ENCODE measurements at places on chromosomes 12 and 14.

GRCh38 chr14:89247457-89248122 lies 169.4 kb downstream of the FOXN3 start:
- no peak for DNase-seq

DNA sequence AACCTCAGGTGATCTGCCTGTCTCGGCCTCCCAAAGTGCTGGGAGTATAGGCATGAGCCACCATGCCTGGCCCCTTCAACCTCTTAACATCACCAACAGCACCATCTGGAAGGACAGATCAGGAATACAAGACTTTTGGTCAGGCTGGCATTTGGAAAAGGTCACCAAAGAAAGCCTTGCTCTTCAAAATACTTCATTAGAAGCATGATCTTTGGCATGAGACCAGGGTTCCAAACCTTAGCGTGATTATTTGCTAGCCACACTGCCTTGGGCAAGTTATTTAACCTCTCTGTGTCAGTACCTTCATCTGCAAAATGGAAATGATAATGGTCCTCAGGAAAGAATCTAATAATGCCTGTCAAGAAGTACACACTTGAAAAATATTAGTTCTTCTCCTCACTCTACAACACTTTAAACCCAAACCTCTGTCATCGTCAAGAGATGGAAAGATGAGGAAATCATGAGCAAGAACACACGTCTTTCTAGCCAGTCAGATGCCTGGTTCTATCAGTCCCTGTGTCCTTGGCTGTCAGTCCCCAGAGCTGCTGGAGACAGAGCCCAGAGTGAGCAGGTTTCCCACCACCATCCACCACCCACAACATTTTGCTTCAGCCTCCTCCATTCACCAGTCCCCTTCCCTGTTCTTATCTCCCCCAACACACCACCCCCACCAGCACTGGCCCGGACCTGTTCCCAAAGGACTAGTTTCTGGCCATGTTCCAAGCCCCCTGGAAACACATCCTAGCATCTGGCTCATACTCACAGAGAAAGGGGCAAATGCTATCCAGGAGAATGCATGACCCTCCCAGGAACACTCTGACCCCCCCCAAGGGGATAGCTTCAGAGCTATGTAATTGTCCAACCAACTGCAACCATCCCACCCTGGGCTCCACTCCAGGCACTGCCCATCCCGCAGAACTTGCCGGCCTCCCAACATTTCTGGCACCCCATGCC lies 2.0 kb downstream of the ADCY6 start:
- no peak for DNase-seq

DNA sequence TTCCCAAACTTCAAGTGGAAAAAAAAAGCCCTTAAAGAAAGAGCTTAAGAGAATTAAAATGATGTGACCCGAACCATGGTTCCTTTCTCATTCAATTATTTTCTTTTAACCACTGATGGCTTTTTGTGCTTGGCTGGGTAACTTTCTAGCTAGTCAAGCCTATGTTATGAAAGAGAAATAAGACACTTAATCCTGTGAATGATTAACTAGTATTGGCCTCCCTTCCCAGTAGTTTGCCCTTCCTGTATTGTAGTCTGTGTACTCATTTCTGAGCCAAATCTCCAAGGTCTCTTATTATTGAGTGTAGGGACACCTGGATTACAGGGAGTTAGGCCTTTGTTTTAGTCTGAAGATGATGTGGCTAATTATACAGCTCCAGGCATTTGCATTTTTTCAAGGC lies 353.0 kb downstream of the RAD51B start:
- DNase-seq, result no peak

DNA sequence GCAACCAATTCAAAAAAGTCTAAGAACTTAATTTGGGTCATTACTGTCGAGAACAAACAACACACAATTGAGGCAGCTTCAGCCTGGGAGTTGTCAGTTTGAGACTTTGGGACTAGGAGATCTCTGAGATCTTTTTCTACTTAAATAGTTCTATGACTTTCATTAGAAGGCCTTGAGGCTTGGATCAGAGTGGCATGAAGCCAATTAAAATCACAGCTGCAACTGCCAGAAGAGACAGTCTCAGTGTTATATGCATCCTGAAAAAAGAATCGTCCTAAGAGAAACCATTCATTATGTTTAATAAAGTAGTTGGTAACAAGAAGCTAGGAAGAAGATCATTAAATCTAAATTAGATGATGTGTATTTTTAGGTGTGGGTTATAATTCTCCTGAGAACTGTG lies 170.8 kb upstream of the RASSF8 start:
- DNase-seq, result no peak

GRCh38 chr12:115088328-115088994 lies 404.5 kb upstream of the TBX3 start:
- no peak for DNase-seq

DNA sequence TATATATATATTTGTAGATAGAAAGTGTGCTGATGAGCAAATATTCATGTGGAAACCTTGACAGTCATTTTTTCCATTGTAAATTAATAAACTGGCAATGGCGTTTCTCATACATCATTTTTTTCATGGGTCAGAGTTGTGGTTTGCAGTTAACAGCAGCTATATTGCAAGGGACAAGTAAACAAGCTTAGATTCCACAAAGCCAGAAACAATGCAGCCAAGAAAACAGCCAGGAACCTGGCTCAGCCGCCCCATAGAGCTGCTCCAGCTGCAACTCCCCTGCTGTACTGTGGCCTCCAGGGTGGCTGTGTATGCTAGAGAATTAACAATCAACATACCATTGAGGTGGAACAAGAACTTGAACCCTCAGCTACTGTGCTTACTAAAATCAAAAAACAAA lies 298.2 kb downstream of the TMEM132D start:
- DNase-seq, result no peak

- DNase-seq, result no peak
Measured at GRCh38 chr12:116257215-116257614, 20.3 kb downstream of the MED13L start.

DNA sequence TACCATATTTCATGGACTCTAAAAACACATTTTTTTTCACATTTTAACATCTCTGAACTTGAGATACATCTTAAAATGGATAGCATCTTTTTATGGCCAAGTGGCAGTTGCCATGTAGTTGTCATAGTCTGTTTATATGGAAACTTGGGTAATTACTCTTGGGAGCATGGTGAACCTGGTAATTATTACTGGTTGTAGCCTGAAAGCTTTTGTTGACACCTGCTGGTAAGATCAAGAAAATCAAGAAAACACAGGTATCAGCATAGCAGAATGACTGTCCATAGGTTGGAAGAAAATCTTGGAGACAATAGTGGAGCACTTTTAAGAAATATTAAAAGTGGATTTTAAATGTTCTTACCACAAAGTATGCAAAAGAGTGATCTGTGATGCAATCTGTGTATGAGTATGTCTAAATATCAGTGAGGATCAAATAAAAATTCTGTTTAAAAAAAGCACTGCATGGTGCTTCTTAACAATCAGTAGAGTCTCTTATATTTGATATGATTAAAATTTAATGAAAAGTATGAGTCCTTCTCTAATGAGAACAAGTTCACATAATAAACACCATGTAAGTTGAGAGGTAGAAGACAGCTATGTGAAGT lies 44.2 kb downstream of the TTC8 start:
- DNase-seq, result no peak

DNA sequence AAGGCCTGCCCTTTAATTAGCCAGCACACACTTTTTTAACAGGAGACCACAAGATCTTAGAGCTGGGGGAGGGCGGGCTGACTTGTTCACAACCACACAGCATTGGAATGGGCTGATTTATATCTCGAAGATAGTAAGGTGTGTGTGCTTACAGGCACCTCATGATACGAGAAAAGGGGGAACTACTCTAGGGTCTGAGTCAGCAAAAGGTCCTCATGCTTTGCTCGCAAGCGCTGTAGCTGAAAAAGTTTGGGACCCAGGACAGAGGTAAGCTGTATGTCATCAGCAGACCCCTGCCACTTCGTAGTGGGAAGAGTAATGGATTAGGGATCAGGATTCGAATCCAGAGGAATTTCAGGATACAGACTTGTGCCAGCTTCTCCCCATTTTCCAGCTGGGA lies 88.9 kb upstream of the RBM19 start:
- no peak for DNase-seq

- DNase-seq, result no peak
Measured at GRCh38 chr12:64746663-64747062, 12.5 kb downstream of the GNS start.

DNA sequence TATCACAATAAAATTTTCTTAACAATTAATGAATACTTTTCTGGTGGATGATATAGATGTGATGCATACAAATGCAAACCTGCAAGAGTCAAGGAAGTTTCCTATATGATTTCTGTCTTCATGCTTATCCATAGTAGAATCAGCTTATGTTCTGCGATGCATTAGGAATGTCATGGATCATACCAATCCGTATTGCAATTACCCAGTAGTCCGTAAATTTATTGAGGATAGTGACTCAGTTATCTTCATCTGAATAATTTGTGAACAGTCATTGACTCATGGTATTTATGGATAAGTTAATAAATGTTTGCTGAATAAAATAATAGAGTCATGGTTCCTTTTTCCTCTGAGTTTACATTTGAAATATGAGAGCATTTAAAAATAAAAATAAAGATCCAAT lies 483.4 kb downstream of the LRFN5 start:
- DNase-seq, result no peak

DNA sequence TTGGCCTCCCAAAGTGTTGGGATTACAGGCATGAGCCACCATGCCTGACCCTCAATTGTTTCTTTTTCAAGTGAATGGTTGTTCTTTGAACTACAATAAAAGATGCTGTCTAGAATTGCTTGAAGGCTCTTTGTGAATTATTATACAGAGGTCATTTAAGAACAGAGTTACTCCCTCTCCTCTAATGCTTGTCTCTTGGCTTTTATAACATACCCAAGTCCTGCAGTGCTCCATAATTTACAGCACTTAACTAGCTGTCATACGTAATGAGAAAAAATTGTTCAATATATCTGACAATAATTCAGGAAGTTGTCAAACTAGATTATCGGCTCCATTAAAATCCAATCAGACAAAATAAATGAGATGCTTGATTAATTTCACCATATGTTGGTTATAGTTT lies 823.0 kb upstream of the ATXN7L3B start:
- DNase-seq, result no peak
